Esophagus muscularis mucosa (tissue), 4 donors: ENCODE measurements at places on chromosomes 6 and 20. TPM values are rescaled to one million over a fixed set of nuclear protein-coding genes. Genes with fewer than 3 reads are reported as not detected.

- DNase-seq: peak; percentile 87
Observed at GRCh38 chr6:52152711-52153160, 33.4 kb upstream of the IL17A start.

GRCh38 chr20:49892260-49892659 lies 23.1 kb downstream of the SPATA2 start:
- DNase-seq: no peak

DNA sequence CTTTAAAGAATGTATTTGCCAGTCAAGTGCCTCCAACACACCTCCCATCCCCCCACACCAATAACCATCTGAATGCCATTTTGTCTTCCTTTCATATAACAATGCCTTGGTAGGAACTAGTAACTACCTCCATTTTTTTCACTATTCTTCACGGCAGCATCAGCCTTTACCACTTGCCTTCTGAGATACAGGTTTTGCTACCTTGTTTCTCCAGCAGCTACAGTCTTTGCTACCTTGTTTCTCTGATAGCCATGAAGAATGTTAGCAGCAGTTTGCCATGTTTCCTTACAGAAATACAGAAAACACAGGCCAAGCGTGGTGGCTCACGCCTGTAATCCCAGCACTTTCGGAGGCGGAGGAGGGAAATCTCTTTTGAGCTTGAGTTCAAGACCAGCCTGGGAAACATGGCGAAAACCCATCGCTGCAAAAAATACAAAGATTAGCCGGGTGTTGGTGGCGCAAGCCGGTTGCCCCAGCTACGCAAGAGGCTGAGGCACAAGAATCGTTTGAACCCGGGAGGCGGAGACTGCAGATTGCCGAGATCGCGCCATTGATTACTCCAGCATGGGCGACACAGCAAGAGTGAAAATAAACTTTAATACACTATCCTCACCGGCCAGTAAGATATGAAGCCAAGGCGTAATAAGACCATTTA lies 100.9 kb downstream of the HFE start:
- no peak for DNase-seq

DNA sequence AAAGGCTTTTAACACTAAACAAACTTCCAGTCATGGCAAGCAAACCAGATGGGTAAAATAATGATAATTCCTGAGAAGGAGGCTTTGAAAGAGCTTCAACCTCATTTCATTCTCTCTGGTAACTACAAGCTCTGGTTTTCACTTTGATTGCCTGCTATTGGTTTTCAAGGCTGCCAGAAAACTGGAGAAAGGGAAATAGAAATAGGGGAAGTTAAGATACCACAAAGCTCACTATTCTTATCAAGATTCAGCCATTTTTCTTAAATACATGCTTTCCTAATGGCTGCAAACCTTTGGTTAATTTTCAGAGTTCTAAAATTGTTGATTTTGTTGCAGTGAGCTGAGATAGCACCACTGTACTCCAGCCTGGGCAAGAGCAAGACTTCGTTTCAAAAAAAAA lies 42.5 kb upstream of the NELFCD start:
- no peak for DNase-seq

DNA sequence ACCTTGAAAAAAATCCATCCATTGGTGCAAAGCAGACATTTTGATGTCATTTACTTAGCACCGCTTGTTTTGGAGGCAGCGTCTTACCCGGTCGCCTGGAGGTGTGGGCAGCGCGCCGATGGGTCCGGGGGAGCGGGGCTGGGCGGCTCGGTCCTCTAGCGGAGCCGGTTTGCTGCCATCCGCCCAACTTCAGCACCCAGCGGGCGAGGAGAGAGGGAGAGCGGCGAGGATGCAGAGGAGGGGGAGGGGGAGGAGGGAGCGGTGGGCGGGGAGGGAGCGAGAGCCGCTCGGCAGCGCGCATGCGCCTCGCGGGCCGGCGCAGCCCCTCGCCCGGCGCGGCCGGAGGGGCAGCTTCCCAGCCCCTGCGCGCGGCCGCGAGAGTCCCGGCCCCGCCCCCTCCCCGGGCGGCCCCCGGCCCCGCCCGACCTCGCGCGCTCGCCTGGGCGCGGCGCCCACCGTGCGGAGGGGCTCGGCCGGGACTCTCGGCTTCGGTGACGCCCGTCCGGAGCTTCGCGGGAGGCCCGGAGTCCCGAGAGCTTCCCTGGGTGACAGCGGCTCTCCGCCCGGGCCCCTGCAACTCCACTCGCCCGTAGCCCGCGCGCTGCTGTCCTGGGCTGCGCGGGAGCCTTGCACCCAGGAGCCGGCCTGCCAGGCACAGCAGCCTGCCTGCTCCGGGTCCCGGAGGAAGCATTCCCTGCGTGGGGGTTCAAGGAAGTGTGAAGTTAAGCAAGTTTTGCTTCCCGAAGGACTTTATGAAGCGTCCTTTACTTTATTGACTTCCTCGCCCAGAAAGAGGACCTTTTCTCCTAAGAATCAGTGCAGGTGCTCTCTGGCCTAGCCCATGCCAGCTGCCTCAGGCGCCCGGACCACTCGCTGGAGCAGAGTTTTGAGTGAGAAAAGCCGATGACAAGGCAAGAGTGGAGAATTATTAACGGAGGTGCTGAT lies at the start of gene RGS17:
Gene RGS17 (minus strand): TSS at position 246 of the 945 bp plus-strand sequence. CDS start 87,264 bp downstream, outside the sequence.
- no peak for DNase-seq

DNA sequence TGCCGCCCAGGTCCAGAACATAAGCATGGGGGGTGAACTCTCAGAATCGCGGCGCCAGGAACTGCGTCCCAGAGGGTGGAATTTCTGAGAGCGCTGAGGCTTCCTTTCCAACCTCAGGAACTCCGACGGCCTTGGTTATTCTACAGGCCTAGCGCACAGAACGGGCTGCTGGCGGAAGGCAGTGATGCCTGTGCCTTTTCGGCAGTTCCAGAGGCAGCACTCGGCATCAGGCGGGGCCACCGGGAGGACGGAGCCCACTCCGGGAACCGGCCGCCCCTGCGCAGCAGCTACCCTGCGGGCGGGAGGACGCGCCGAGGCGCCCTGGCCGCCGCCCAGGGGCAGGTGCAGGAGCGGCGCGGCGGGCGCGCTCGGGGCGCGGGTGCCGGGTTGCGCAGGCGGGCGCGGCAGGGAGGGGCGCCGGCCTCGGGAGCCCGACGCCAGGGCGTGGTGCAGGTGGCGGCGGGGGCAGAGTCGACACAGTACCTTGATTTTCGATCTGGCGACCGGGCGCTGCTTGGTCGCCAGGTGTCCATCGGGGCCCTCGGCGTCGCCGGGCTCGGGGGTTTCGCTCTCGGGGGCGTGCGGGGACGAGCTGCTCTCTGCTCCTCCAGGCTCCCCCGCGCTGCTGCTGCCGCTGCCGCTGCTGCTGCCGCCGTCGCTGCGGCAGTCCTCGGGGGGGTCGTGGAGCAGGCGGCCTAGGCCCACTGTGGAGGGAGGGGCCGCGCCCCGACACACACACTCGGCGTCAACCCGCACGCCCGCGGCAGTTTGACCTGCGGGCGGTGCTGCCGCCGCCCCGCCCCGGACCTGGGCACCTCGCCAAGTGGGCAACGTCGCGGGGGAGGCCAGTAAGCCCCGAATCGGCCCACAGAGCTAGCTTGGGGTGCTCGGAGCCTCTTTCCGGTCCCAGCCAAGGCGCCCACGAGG lies 1.3 kb downstream of the OVOL2 start:
- no peak for DNase-seq

DNA sequence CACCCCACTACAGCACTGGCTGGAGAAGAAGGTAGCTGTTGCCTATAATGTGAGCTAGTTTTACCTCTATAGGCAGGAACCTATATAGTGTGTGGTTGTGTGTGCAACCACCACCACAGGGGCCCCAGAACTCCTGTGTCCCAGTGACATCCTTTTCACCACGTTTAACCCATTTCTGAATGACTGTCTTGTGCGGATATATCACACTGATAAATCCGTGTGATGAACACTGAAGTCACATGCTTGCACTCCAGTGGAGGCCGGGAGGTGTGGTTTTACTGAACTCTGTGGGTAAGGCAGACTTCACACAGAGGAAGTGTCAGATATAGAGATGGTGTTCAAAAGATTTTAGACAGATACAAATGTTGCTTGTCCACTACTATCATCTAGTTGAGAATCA lies 32.5 kb downstream of the SDHAF4 start:
- DNase-seq: no peak

GRCh38 chr6:17456711-17457110 lies 63.3 kb downstream of the CAP2 start:
- peak; percentile 26 for DNase-seq

GRCh38 chr6:158825038-158825950 lies 6.1 kb upstream of the EZR start:
- no peak for DNase-seq

DNA sequence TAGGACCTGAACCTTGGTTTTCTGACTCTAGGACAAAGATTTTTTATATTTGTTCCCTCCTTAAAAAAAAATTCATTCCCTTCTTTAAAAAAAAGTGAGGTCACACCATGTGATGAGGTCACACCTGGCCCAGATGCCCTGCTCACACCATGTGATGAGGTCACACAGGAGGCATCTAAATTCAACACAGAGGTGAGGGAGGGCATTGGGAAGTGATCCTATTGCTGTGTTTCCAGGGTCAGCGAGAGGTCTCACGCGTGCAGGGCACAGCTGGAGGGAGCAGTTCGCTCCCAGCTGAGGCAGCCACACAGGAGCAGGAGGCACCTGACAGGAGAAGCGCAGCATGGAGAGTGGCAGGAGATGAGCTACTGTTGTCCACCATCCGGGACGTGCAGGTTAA lies 92.5 kb downstream of the SLC22A23 start:
- no peak for DNase-seq

GRCh38 chr20:59831916-59832270 lies 101.5 kb downstream of the SYCP2 start:
- peak; percentile 87 for DNase-seq

DNA sequence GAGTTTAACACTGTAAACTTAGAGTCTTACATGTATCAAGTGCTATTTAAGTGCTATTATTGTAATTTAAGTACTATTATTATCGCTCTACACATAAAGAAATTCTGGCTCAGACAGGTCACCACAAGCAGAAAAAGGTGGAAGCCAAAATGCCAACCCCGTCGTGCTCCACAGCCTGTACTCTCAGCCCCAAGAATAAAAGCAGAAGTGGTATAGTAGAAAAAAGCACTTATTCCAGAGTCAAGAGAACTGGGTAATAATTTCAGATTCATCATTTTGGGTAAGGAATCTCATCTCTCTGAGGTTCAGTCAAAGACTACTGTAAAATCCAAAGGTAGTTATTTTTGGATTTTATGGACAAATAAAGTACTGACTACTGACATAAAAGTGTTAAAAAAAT lies 943 bp downstream of the ZUP1 start:
- DNase-seq: no peak

DNA sequence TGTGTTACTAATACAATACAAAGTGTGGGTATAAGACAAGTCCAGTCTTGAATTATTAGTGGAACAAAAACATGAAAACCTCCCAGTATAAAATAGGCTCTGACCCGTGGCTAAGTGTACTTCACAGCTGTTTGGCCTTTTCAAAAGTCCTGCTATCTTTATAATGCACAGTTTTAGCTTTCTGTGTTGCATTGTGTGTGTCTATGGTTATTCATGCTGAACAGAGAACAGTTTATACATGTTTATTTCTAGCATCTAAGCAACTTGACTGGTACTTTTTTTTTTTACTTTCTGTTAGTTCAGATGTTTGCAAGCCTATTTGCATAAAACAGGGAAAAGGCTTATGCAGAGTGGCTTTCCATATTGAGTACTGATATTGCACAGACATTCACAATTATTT lies 119.2 kb upstream of the CCN2 start:
- DNase-seq: no peak

- no peak for DNase-seq
Observed at GRCh38 chr6:170572704-170573466, 11.6 kb downstream of the PDCD2 start.

DNA sequence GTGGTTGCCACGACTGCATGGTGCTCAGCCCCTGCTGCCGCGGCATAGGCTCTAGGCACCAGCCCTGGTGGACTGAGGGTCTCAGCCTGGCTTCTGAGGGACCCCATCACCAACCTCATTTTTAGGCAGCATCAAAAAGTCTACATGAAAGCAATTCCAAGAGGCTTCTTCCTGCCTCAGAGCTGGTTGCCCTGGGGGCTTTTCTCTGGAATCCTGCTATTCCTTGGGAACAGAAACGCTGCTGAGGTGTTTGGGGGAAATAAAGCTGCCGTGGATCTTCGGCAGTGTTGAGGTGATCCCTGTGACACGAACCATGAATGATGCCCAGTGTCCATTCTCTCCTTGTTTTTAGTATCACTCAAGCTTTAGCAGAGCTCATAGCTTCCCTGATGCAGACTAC lies 148.4 kb upstream of the LRFN2 start:
- DNase-seq: no peak

DNA sequence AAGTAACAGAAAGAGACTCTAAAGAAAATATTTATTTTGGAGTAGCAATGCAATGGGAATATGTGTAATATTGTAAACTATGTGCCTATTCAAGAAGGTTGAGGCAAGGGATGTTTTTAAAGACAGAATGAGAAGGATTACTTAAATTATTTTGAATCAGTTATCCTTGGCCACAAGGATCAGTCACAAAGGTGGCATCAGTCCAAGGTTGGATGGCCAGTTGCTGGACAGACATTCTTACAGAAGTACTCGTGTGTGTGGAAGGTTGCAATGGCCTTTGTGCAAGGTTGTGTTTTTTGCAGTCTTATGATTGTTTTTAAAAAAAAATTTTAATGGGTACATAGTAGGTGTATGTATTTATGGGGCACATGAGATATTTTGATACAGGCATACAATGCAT lies 2.0 kb downstream of the QRSL1 start:
- DNase-seq: no peak

GRCh38 chr6:3630258-3630835 lies 121.2 kb downstream of the PXDC1 start:
- no peak for DNase-seq

DNA sequence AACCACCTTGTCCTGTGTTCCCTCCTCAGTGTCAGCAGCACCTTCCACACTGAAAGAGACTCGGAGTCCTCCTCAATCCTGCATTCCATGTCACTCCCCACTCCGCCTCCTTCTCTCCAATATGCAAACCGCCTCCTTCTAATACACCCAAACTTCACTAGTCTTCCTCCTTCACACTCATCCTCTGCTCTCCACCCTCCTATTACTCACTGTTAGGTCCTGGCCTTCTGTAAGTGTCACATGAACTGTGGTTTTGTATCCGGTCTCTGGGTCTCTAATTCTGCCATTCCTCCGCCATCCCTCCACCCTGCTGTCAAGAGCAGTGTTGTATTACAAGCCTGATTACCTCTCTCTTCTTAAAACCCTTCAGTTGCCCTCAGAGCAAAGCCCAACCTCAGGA lies 200.5 kb upstream of the CDYL start:
- DNase-seq: no peak

DNA sequence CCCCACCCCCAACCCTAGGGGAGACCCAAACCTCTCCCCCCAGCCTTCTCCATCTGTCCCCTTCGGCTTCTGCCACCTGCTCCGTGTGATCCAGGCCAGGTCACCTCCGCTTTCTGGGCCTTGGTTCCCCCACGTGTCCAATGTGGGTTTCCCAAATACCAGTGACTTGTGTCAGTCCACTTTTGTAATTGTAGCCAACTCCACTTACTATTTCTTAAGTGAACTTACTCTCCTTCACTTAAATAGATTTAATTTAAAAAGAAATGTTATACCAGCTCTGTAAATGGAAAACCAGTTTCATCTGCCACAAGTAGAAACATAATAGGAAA lies 10.0 kb upstream of the FAM110A start:
- DNase-seq: no peak

GRCh38 chr6:119879731-119880130 lies 530.2 kb upstream of the MAN1A1 start:
- no peak for DNase-seq

The HLA-DQB1 gene
- total RNA-seq: 0.71 TPM

The LHFPL5 gene
- total RNA-seq: not detected

The CCN6 gene
- total RNA-seq: not detected

The EBF4 gene
- total RNA-seq: 23.7 TPM

The C6orf47 gene
- 39.6 TPM for total RNA-seq

The MUC21 gene
- total RNA-seq: not detected

The DOK5 gene
- total RNA-seq: 0.32 TPM

The TAAR1 gene
- not detected for total RNA-seq

The ZSCAN31 gene
- total RNA-seq: 13.1 TPM

The LY6G6F gene
- total RNA-seq: not detected
